Activated T-cell treated with anti-CD3 and anti-CD28 coated beads for 48 hours (primary cell): ENCODE measurements at places on chromosomes 7 and 10.

DNA sequence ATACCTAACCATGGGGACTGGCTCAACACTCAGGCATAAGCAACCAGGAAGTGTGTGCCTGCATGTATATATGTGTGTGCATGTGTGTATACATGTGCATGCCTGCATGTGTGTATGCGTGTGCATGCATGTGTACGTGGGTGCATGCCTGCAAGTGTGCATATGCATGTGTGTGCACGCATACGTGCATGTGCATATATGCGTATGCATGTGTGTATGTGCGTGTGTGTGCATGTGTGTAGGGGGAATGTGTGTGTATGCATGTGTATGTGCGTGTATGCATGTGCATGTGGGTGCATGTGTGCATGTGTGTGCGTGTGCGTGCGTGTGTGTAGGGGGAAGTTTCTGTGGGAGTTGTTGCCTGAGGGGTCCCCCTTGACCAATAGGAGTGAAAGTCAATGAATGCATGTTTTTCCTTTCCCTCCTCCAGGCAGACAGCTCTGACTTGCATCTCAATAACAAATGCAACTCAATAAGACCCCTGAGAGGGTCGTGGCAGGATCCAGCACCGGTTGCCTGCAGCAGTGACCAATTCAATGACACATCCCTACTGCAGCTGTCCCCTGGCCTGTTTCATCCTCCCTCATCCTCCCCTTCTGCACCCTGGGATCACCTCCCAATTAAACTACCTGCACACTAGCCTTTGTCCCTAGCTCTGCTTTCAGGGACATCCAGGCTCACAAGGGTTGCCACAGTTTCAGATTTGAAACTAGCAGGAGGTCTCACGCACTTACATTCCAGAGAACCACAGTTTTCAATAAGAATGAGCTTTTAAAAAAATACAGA, 27.0 kb upstream of the FZD8 start:
- no peak for DNase-seq

- DNase-seq = no peak
Observed at GRCh38 chr10:106866244-106866845, 298.2 kb downstream of the SORCS1 start.

- DNase-seq = no peak
Observed at GRCh38 chr7:68524126-68524525, 1074.1 kb upstream of the AUTS2 start.

GRCh38 chr10:112614586-112614985, 167.6 kb downstream of the VTI1A start:
- DNase-seq = no peak

- no peak for DNase-seq
Observed at GRCh38 chr7:122913608-122914007, 27.3 kb upstream of the CADPS2 start.

DNA sequence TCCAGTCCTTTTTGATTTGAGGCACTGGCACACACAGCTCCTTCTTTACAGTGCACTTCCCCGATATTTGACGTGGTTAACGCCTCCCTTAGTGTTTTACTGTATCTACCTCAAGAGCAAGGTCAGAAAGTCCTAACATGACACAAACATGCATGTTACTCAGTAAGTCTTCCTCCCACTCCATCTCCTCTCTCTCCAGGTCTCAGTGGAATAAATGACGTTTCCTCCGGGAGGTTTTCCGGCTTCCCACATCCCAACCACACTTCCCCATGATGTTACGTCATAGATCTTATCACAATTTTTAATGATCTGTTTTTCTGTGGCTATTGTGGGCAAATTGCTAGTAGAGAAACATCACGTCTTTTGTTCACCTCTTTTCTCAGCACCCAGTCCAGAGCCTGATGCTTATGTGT, 165.7 kb downstream of the PTPN20 start:
- peak; percentile 5 for DNase-seq

DNA sequence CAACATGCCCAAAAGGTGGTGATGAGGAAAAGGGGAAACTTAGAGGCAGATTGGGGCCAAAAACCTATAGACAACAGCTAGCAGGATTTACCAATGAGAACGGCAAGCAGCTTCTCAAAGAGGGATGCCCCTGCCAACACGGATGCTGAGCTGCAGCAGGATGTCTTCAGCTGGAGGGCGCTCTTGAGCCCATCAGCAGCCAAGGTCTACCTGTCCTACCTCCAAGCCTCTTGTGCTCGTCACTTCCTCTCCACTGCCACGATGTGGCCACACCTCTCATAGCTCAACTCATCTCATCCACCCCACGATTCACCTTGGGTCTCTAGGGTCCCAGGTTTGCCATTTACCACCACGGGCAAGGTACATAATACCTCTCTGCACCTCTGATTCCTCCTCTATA, 36.5 kb downstream of the DLG5 start:
- no peak for DNase-seq

GRCh38 chr7:66921396-66921917, 432 bp downstream of the TMEM248 start:
- no peak for DNase-seq

DNA sequence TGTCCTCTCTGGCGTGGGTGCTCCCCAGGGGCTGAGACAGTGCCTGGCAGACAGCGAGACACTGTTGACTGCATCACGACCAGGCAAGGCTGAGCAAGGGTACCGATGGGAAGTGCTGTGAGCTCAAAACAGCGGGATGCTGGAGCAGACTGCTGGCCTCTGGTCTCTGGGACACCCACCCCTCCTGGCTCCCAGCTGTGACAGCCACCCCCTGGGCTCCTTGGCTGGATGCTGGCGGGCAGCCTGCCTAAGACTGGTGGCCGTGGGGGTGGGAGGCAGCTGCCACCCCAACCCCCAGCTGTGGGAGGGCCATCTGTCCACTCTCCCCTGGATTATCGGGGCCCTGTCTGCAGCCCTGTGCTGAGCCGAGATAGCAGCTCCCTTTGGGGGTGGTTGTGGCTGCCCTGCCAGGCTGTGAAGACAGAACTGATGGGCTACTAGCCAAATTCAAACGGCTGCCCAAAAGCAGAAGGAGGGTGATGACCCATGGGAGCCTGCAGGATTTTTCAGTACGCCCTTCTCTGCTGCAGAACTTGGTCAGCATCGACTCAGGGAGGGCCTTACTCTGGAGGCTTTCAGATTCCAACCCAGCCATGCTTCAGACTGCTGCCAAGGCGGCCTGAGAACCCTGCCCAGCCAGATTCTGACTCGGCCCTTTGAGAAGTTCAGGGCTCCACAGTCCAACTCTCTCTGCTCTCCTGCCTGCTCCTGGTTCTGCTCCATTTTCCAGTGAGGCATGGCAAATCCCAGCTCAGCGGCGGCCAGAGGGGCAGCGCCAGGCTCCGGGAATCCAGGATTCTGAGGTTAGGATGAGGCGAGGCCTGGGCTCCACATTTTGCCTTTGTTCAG, 125.3 kb downstream of the NEURL1 start:
- no peak for DNase-seq

- no peak for DNase-seq
Observed at GRCh38 chr7:111174510-111174909, 83.6 kb downstream of the LRRN3 start.

DNA sequence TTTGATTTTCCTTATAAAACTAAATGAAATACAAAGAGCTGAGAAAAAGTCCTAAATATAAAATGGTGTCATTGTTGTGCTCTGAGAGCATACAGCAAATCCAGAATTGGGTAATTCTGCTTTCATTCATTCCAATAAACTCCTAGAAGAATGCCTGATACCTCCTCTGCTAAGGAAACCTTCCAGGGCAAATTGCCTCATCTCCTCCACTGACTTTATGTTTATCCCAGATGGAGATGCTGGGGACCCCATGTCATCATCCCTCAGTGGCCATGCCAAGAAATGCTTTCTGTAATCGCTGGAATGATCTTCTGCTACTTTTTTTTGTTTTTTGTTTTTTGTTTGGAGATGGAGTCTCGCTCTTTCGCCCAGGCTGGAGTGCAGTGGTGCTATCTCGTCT, 119.3 kb upstream of the PRKCQ start:
- DNase-seq = no peak

DNA sequence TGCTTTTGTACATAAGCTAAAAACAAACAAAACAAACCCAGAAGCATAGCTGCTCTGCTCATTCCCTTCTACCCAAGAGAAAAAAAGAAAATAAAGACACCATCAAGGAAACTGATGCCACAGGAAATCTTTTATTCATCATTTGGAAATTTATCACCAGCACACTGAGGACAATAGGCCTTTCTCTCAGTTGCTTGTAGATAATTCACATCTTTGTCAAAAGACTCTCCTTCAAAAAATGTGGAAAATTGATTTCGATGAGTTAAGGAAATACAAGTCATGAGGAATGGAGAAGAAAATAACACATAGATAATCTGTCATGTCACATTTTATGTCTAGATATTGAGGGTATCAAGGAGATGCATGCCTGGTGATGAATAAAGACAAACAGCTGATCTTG, 53.5 kb downstream of the ZNF37A start:
- no peak for DNase-seq

GRCh38 chr7:18610331-18610948, 114.9 kb downstream of the HDAC9 start:
- no peak for DNase-seq

- no peak for DNase-seq
Observed at GRCh38 chr10:3832022-3832786, 47.2 kb upstream of the KLF6 start.

GRCh38 chr10:62581351-62581750, 207.2 kb downstream of the ZNF365 start:
- DNase-seq = no peak

GRCh38 chr7:19798986-19799385, 25.6 kb upstream of the TMEM196 start:
- DNase-seq = no peak
